ENCODE measurements at places on chromosomes 12 and 14.

DNA sequence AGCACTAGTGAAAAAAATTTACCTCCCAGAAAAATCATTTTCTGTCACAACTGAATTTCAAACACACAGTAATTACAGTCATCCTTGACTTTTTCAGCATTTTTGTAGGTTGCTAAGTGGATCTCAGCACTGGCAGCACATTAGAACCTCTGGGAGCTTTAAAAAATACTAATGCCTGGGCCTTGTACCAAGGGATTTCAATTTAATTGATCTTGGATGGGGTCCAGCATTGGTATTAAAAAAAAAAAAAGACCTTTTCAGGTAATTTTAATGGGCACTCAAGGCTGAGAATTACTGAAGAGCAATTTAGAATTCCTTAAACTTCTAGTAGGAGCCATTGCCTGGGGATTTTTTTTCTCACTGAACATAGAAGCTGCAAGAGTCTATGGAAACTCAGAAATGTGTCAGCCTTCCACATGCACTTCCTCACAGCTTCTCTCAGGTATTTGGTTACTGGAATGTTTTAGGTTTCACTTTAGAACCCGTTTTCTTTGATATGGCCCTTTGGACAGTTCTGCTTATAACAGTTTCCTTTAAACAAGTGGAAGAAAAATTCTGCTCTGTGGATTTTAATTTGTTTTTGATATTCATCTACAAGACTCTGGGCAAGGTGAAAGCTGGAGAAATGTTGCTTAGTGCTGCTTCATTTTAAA is 88.5 kb upstream of the DACT1 start:
- no peak for DNase-seq

DNA sequence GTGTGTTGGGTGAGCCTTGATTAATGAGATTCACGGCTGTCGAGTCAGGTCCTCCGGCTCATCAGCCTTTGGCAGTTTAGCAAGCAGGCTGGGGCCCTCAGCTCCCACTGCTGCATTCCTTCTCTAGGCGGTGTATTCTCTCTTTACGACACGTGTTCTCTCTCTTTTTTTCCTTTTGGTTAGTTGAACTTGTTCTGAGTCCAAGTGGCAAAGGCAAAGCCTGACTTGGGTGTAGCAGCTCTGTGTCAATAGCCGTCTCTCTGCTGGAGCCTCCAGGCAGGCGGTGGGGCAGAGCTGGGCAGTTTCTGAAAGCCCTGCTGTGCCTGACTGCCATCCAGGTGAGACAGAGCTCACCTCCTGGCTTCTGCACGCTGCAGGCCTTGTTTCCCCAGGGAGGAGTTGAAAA is 46.6 kb downstream of the SUSD6 start:
- no peak for DNase-seq

DNA sequence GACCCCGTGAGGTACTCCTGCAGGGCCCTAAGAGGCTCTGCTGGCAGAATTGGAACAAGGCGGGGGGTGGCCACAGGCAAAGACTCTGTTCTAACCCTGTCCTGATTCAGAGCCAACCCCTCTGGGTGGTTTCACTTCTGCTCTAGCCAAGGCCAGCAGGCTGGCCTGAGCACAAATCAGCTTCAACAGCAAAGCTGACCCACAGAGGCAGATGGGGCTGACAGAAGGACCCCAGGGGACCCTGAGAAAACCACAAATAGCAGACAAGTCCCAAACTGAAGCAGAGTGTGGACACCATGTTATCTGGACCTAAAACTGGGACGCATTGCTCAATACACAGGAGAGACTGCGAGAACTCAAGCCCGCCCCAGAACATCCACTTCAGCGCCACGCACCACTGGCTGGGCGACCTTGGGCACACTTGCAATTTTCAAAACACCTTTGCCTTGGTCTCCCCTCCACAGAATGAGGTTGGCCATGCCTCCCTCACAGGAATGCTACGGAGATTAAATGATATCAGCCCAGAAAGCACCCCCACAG is 76.4 kb upstream of the DICER1 start:
- no peak for DNase-seq

GRCh38 chr14:88225721-88226120 is 97.3 kb downstream of the KCNK10 start:
- DNase-seq, result no peak

DNA sequence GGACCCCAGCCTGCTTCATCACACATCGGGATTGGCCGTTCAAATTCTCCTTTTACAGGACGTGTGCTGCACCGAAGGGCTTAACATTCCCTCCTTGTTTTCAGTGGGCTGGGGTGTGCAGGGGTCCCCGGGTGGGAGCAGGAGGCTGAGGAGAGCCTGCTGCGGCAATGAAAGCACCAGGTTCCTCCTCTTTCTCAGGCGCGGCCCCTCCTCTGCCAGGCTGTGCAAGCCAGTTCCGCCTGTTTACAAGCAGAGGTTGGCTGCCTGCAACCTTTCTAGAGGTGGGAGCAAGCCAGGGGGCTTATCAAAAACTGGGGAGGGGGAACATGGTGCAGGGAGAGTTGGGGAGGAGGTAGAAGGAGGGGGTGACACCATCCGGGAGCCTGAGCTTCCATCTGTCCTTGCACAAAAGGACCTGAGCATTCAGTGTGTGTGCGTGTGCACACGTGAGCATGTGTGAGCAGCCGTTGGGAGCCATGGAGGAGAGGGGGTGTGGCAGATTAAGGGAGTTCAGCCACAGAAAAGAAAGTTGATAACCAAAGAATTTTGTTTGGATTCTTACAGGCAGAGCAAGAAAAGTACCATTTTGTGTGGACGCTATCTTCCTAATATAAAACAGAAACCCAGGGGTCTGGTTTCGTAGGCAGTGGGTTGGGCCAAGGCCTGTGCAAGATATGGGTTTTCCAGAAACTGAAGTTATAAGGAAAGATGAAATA is 108.8 kb upstream of the RFLNA start:
- DNase-seq, result no peak

DNA sequence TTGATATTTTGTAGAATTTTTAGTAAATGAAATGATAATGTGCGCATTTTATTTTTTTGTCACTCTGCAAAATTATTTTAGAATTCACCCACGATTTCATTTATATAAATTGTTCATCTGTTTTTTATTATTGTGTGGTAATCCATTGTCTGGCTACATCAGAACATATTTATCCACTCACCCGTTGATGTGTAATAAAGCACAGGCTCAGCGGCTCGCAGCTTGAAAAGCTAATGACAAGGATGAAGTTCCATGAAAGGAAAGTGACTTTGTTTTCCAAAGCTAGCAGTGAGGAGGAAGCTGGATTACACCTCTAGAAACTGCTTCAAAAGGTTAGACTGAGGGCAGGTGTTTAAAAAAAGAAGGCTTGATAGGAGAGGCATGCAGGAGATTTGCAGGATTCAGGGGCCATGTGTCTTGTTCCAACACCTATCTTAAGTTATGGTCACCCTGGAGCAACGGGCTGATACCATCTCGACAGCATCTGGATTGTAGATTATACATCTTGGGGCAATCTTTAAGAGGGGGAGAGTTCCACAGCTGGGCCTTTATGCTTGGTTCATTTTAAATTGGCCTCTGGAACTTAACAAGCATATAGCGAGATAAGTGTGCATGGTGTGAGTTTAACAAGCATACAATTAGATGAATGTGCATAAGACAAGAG is 194.1 kb downstream of the TMTC3 start:
- no peak for DNase-seq

- peak; percentile 86 for DNase-seq
Measured at GRCh38 chr12:131949431-131950181, at the start of gene EP400. Gene EP400 (plus strand): TSS chr12:131949942. CDS start chr12:131960620, 10,678 bp downstream.
